HepG2 (cell line): ENCODE measurements at places on chromosomes 1 and 21. TPM values are rescaled to one million over a fixed set of nuclear protein-coding genes. Genes with fewer than 3 reads are reported as not detected.

Gene OLIG2
- not detected in 2 replicates for polyA plus RNA-seq

DNA sequence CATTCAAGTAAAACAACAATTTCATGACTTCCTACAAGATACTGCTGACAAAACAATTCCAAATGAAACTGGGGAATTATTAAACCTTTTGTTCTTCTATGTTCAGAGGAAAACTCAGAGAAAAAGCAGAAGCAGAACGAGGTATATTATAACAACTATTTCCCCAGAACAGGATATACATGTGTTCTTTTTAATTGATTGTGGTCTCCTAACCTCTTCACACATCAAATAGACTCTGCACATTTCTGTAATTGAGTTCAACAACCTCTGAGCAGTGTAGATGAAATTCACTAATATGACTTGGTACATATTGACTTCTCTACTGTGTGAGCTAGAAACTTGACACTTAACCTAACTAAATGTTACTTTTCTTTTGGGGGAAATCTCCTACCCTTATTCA is 584.2 kb downstream of the NEGR1 start:
- no peaks in the 10 kb centered on the region for H3K36me3 ChIP-seq
- H3K27ac ChIP-seq: no peak overlapping the region
- no peak for DNase-seq
- no peaks in the 10 kb centered on the region for H3K4me1 ChIP-seq

Gene KCND3
- 0.04 and 0.09 TPM in 2 replicates for polyA plus RNA-seq

DNA sequence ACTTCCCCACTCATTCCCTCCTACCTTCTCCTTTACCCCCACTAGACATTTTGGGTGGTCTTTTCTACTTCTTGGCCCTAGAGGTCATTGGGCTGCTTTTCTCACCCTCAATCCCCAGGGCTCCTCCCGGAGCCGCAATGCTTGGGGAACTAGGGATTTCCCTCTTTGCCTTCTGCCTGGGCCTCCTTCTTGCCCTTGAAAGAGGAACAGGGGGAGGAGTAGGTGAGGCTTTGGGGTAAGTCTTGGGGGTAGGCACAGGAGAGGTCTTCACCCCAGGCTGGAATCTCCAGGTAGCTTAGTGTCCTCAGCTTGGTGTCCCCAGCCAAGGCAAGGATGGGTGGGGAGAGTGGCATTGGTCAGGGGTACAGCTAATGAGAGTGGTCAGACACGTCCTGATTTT is 56.2 kb upstream of the EPS8L3 start:
- no peak overlapping the region for H3K27ac ChIP-seq
- 0 out of 3 replicates have a peak, but pooled peaks cover 3% of the 10 kb centered on the region for H3K27me3 ChIP-seq
- DNase-seq: no peak
- no peaks in the 10 kb centered on the region for H3K36me3 ChIP-seq

- peak; percentile 13 for DNase-seq
- H3K27me3 ChIP-seq: no peaks in the 10 kb centered on the region; the same call in 2 of the 3 replicates
- no peak overlapping the region for H3K4me3 ChIP-seq
- H3K36me3 ChIP-seq: no peaks in the 10 kb centered on the region
- no peak overlapping the region for H3K27ac ChIP-seq
These were observed 26.1 kb downstream of the PROK1 start for GRCh38 chr1:110477041-110477440.

GRCh38 chr1:6123083-6123482 is 57.0 kb downstream of the CHD5 start:
- peaks cover 20% of the 10 kb centered on the region; the same call in 2 of the 3 replicates for H3K27me3 ChIP-seq
- no peaks in the 10 kb centered on the region for H3K36me3 ChIP-seq
- no peak overlapping the region for H3K4me3 ChIP-seq
- no peak overlapping the region for H3K27ac ChIP-seq

- H3K27me3 ChIP-seq: no peaks in the 10 kb centered on the region
- no peak for DNase-seq
- peaks cover 2% of the 10 kb centered on the region; the same call in 1 of the 2 replicates for H3K36me3 ChIP-seq
- H3K4me3 ChIP-seq: no peak overlapping the region
- H3K27ac ChIP-seq: no peak overlapping the region
- H3K4me1 ChIP-seq: no peaks in the 10 kb centered on the region
These were observed 800 bp upstream of the MMP23B start for GRCh38 chr1:1630965-1631781.

Gene RAD54L
- polyA plus RNA-seq: 8.1 and 10.2 TPM in 2 replicates

DNA sequence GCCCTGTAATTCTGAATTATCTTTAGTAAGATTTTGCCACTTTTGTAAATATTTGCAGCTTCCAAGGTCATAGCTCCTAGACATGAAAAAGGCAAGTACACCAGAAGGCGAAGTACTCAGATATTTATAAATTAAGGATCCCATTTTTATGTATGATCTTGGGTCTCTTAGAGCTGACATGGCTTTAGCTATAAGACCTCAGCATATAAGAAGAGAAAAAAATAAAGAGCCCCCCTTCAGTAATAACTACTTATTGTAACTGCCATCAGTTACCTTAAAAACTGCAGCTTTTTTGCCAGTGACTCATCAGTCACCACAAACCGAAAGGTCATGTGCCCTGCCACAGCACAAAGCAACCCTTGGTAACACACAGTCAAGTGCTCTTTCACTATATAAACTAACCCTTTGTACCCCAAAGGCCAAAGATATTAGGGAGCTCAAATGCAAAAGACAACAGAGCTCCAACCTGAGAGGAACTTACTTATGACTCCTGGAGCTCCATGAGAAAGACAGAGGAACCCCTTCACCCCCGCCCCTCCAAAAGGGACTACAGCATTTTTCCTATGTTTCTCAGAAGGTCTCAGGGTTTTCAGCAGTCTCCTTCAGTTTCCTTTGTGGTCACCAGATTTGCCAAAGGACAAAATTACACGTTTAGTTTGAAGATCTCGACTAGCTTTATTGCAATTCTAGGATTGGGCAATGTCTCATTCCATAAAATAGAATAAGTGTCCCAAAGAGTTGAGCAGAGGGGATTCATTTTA is 219.8 kb upstream of the DUSP10 start:
- H3K27me3 ChIP-seq: no peaks in the 10 kb centered on the region
- no peaks in the 10 kb centered on the region for H3K36me3 ChIP-seq
- H3K4me3 ChIP-seq: no peak overlapping the region
- peaks cover 36% of the 10 kb centered on the region for H3K4me1 ChIP-seq
- H3K27ac ChIP-seq: no peak overlapping the region

GRCh38 chr1:34858901-34859445 is 576 bp downstream of the SMIM12 start:
- H3K36me3 ChIP-seq: peaks cover 17% of the 10 kb centered on the region
- peak overlapping the region; percentile 83 for H3K4me3 ChIP-seq
- DNase-seq: no peak
- no peaks in the 10 kb centered on the region for H3K27me3 ChIP-seq
- H3K27ac ChIP-seq: peak overlapping the region; percentile 73

Gene RHOU
- polyA plus RNA-seq: 11.9 and 14.7 TPM in 2 replicates

DNA sequence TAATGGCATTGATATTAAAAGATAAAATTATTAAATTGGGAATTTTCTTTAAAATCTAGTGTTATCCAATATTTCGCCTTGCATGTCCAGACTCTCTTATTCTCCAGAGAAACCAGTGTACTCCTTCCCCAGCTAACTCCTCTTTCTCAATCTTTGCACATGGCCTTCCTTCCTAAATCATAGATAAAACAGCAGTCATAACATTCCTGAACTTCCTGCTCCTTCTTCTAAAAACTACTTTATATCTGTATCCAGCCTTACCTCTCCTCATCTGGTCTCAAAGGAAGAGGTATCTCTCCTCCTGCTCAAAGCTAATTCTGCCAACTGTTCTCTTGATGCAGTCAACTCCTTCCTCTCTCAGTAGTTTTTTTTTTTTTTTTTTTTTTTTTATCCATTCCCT is 39.5 kb upstream of the NEK7 start:
- no peak overlapping the region for H3K27ac ChIP-seq
- no peaks in the 10 kb centered on the region for H3K4me1 ChIP-seq
- H3K4me3 ChIP-seq: no peak overlapping the region
- H3K36me3 ChIP-seq: no peaks in the 10 kb centered on the region
